Left cardiac atrium (tissue), 4 donors: ENCODE measurements at places on chromosomes 1 and 21. TPM values are rescaled to one million over a fixed set of nuclear protein-coding genes. Genes with fewer than 3 reads are reported as not detected.
A peak's percentile ranks its signal among the peaks of the same experiment; 100 is the strongest.

Gene GBP6
- total RNA-seq = not detected

- peak; percentile 66 for DNase-seq
Measured at GRCh38 chr21:33976082-33977016, 60.7 kb upstream of the ATP5PO start.

DNA sequence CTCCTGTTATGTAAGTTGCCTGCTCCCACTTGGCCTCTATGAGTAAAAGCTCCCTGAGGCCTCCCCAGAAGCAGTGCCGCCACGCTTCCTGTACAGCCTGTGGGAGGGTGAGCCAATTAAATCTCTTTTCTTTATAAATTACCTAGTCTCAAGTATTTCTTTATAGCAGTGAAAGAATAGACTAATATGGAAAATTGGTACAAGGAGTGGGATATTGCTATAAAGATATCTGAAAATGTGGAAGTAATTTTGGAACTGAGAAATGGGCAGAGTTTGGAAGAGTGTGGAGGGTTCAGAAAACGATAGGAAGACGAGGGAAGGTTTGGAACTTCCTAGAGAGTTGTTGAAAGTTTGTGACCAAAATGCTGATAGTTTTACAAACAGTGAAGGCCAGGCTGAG lies 572.3 kb downstream of the MATN1 start:
- DNase-seq = no peak

DNA sequence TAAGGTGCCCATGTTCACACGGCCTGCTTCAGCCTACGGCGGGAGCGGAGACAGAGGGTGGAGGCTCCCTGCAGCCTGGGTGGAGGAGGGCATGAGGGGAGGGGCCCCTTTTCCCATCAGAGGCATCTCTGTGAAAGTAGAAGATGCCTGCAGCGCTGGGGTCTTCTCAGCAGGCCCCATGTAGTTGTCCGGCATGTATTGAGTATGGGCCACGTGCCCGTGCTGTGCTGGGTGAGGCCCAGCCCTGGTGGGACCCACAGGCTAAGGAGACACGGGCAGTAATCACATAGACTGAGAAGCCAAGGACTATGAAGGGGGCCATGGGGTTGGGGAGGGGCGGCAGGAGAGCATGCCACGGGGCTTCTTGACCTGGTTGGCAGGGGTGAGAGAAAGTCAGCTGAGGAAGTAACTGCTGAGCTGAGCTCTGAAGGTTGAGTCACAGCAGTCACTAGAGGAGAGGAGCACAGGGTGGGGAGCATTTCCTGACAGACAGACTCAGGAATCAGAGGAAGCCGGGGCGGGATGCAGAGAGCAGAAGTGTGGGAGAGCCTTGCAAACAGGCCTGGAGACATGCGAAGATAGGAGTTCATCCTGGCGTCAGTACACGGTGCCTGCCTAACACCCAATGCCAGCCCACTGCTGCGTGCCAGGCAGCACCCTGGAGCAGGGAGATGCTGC lies 21.6 kb downstream of the PSEN2 start:
- DNase-seq = peak; percentile 63

DNA sequence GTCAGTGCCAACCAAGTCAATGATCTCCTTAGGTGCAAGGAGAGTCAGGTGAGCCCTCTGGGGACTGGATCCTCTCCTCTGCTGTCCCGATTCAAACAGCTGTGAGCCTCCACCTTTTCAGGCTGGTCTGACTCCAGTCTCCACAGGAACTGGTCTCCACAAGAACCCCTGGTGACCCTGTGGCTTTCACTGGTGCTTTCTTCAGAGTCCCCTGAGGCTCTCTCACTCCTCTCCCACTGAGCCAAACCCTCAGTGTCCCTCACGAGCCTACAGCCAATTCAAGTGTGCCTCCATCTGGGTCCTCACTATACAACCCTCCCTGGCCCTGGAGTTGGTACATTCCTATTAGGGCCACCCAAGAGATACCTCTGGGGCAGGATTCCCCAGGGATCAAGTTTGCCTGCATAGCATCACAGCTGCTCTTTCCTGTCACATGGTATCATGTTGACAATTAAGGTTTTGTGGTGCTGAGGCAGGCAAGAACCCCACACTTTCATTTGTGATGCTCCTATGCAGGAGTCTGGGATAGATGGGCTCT lies 5.2 kb upstream of the NGF start:
- no peak for DNase-seq

Gene DMRTA2
- not detected for total RNA-seq
